IMR-90 (cell line): ENCODE measurements at places on chromosomes 1 and 21. TPM values are rescaled to one million over a fixed set of nuclear protein-coding genes. Genes with fewer than 3 reads are reported as not detected.

TCHH gene
- not detected in 2 replicates for total RNA-seq

KCNQ4 gene
- total RNA-seq: not detected in 2 replicates

ANXA9 gene
- total RNA-seq: under 0.01 and 0.36 TPM in 2 replicates

CD1D gene
- total RNA-seq: not detected in 2 replicates

LAMC1 gene
- 361 and 394 TPM in 2 replicates for total RNA-seq

TSPAN1 gene
- total RNA-seq: 0.18 TPM in 1 of 2 replicates, not detected in the other

TNFRSF18 gene
- 0.18 TPM in 1 of 2 replicates, not detected in the other for total RNA-seq

- H3K4me3 ChIP-seq: no peak overlapping the region
- no peaks in the 10 kb centered on the region for H3K36me3 ChIP-seq
- no peak overlapping the region for H3K27ac ChIP-seq
- DNase-seq: no peak
- H3K4me1 ChIP-seq: no peaks in the 10 kb centered on the region
- H3K27me3 ChIP-seq: no peaks in the 10 kb centered on the region
Measured at GRCh38 chr1:210754878-210755665, 378.9 kb downstream of the KCNH1 start.

GRCh38 chr1:194658090-194658439 is 1471.7 kb upstream of the B3GALT2 start:
- H3K4me1 ChIP-seq: no peaks in the 10 kb centered on the region
- DNase-seq: peak; percentile 81
- H3K27ac ChIP-seq: no peak overlapping the region
- no peaks in the 10 kb centered on the region for H3K36me3 ChIP-seq

GRCh38 chr1:47465605-47466004 is 27.8 kb downstream of the FOXD2 start:
- no peaks in the 10 kb centered on the region for H3K4me1 ChIP-seq
- no peak overlapping the region for H3K4me3 ChIP-seq
- peaks cover 6% of the 10 kb centered on the region; the same call in 1 of the 2 replicates for H3K27me3 ChIP-seq
- no peaks in the 10 kb centered on the region for H3K36me3 ChIP-seq
- DNase-seq: no peak

- no peaks in the 10 kb centered on the region for H3K36me3 ChIP-seq
- peaks cover 5% of the 10 kb centered on the region for H3K4me1 ChIP-seq
- no peak overlapping the region for H3K4me3 ChIP-seq
- DNase-seq: no peak
- no peaks in the 10 kb centered on the region for H3K27me3 ChIP-seq
- no peak overlapping the region for H3K27ac ChIP-seq
Measured at GRCh38 chr1:178704833-178705232, 20.2 kb upstream of the RALGPS2 start.

- H3K4me3 ChIP-seq: peak overlapping the region; percentile 20
- peaks cover 85% of the 10 kb centered on the region for H3K27me3 ChIP-seq
- H3K4me1 ChIP-seq: peaks cover 8% of the 10 kb centered on the region; the same call in 1 of the 2 replicates
- no peaks in the 10 kb centered on the region for H3K36me3 ChIP-seq
- DNase-seq: no peak
- H3K27ac ChIP-seq: no peak overlapping the region
Measured at GRCh38 chr21:34669149-34669879, 520 bp downstream of the CLIC6 start.

- DNase-seq: no peak
- no peaks in the 10 kb centered on the region for H3K36me3 ChIP-seq
- H3K27ac ChIP-seq: no peak overlapping the region
- no peak overlapping the region for H3K4me3 ChIP-seq
Measured at GRCh38 chr1:63758791-63759190, 15.0 kb upstream of the ROR1 start.

GRCh38 chr21:25307489-25307888 is 299.8 kb downstream of the MRPL39 start:
- H3K36me3 ChIP-seq: no peaks in the 10 kb centered on the region
- peak; percentile 64 for DNase-seq
- no peak overlapping the region for H3K27ac ChIP-seq

GRCh38 chr1:151419819-151420218 is 20.4 kb downstream of the PSMB4 start:
- no peaks in the 10 kb centered on the region for H3K27me3 ChIP-seq
- peaks cover 32% of the 10 kb centered on the region for H3K36me3 ChIP-seq
- no peak overlapping the region for H3K27ac ChIP-seq
- peaks cover 3% of the 10 kb centered on the region; the same call in 1 of the 2 replicates for H3K4me1 ChIP-seq
- H3K4me3 ChIP-seq: no peak overlapping the region

- DNase-seq: no peak
- peak overlapping the region; percentile 58 for H3K4me3 ChIP-seq
- no peaks in the 10 kb centered on the region for H3K27me3 ChIP-seq
- peaks cover 17% of the 10 kb centered on the region for H3K4me1 ChIP-seq
- H3K36me3 ChIP-seq: no peaks in the 10 kb centered on the region
Measured at GRCh38 chr1:1427820-1428148, 6.7 kb upstream of the ANKRD65 start.

GRCh38 chr1:185257950-185258208 is 59.2 kb downstream of the IVNS1ABP start:
- DNase-seq: peak; percentile 17
- no peak overlapping the region for H3K4me3 ChIP-seq
- no peak overlapping the region for H3K27ac ChIP-seq

DNA sequence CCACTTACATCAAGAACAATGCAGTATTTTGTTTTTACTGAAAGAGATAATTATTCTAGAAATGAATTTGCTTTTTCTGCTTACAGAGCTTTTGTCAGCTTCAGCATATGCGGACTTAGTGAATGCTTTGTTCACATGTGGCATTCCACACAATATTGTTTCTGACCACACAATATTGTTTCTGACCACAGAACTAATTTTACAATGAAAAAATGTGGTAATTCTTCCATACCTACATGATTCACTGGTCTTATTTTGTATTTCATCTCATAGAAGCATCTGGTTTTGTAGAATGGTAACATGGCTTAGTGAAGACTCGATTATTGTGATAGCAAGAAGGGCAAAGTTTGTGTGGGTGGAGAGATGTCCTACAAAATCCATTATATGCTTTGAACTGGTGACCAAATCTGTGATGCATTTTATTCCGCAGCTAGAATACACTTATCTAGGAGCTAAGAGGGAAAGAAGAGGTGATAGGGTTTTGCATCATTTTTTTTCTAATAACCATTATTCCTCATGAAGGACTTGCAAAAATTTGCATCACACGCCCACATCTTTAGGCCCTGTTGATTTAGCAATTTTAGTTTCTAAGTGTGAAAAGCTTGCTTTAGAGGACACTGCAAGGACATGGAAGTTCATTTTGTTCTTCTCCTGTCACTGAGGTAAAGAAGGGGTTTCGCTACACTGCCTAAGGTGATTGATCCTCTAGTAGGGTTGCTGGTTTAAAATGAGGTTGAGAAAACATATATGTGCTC is 75.3 kb downstream of the HLX start:
- DNase-seq: no peak
- no peaks in the 10 kb centered on the region for H3K27me3 ChIP-seq
- H3K4me1 ChIP-seq: peaks cover 2% of the 10 kb centered on the region; the same call in 1 of the 2 replicates
- H3K27ac ChIP-seq: no peak overlapping the region
- no peaks in the 10 kb centered on the region for H3K36me3 ChIP-seq

GRCh38 chr1:6546326-6546725 is 8.0 kb downstream of the NOL9 start:
- no peak overlapping the region for H3K4me3 ChIP-seq
- no peaks in the 10 kb centered on the region for H3K27me3 ChIP-seq
- H3K27ac ChIP-seq: no peak overlapping the region
- peaks cover 2% of the 10 kb centered on the region for H3K4me1 ChIP-seq

DNA sequence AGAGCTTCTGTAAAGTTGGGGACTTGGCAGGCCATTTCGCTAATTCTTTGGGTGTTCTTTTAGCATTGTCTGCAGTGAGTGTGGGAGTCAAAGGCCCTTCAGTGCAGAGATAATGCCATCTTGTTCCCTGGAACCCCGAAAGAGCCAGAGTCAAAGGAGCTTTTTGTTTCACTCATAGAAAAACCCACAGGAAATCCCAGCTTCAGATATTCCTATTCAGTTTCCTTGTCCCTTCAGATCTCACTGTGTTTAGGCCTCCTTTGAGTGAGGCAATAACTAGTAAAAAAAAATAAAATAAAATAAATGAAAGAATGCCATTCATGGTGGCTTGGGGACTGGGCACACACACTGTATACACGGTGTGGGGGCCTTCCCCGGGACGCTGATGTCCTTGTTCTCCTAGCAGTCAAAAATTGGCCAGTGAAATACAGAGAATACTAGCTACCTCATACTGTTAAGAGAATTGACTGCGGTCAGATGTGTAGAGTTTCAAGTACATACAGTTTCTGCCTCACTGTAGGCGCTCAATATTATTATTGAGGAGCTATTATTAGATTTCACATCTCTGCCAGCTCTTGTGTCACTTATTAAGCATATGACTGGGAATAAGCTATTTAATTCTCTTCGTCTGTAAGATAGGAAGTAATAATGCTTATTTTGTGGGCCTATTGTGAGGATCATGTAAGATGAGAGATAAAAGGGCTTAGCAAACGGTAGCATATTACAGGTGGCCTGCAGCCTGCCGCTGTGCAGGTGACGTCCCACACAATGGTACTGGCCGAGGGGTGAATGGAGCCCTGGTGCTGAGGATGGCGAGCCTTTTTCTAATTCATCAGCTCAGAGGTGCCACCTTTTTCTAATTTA is 16.7 kb downstream of the DISC1 start:
- H3K4me3 ChIP-seq: no peak overlapping the region
- H3K4me1 ChIP-seq: peaks cover 3% of the 10 kb centered on the region; the same call in 1 of the 2 replicates
- H3K27ac ChIP-seq: no peak overlapping the region
- DNase-seq: no peak
- no peaks in the 10 kb centered on the region for H3K27me3 ChIP-seq

DNA sequence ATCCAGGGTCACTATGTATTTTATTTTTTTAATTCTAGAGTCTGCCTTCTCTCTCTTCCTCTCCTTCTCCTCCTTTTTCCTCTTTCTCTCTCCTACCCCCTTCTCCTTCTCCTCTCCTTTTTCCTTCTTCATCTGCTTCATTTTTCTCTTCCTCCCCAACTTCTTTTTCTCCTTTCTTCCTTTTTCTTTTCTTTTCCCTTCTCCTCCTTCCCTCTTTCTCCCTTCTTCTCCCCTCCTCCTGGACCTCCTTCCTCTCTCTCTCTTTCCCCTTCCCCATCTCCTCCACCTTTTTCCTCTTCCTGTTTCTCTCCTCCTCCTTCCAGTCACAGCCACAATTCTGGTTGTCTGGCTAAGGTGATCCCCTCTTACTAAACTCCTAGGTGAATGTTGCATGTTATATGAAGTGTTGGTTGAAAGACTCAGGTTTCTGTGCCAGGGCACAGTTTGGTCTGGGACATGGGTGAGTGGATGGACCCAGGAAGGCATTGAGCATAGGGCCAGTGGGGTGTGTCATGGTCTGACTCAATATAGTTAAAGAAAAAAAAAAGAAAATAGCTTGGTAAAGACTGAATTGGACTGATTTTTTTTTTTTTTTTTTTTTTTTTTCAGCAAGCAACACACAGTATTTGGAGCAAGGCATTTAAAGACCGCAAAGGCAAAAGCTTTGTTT is 266.9 kb downstream of the TGFB2 start:
- H3K36me3 ChIP-seq: no peaks in the 10 kb centered on the region
- no peak overlapping the region for H3K4me3 ChIP-seq
- no peaks in the 10 kb centered on the region for H3K4me1 ChIP-seq
- no peaks in the 10 kb centered on the region for H3K27me3 ChIP-seq

DNA sequence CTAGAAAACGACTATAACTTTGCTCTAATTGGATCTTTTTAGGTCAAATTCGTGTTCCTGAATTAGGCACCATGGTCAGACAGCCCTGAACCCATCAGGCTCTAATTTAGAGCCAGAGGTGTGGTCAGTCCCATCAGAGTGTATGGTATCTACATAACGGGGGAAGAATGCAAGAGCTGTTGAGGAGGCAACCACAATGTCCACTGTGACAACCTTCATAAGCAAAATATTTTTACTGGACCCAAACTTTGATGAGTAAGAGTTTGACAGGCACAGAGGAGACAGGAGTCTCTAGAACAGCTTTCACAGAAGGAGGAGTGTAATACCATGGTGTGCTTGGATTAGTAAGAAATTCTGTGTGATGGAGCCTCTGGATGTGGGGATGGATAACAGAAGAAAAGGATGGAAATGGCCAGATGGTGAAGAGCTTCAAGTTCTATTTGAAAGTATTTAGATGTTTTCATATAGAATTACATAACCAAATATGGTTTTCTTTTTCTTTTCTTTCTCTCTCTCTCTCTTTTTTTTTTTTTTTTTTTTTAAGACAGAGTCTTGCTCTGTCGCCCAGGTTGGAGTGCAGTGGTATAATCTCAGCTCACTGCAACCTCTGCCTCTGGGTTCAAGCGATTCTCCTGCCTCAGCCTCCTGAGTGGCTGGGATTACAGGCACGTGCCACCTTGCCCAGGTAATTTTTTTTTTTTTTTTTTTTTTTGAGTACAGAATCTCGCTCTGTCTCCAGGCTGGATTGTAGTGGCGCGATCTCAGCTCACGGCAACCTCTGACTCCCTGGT is 24.9 kb downstream of the UBE2U start:
- peaks cover 7% of the 10 kb centered on the region for H3K4me1 ChIP-seq
- no peak overlapping the region for H3K4me3 ChIP-seq
- H3K27ac ChIP-seq: no peak overlapping the region

- H3K36me3 ChIP-seq: no peaks in the 10 kb centered on the region
- H3K27me3 ChIP-seq: no peaks in the 10 kb centered on the region
- DNase-seq: no peak
- H3K27ac ChIP-seq: no peak overlapping the region
- no peak overlapping the region for H3K4me3 ChIP-seq
Measured at GRCh38 chr1:184504955-184505338, 118.1 kb downstream of the C1orf21 start.

DNA sequence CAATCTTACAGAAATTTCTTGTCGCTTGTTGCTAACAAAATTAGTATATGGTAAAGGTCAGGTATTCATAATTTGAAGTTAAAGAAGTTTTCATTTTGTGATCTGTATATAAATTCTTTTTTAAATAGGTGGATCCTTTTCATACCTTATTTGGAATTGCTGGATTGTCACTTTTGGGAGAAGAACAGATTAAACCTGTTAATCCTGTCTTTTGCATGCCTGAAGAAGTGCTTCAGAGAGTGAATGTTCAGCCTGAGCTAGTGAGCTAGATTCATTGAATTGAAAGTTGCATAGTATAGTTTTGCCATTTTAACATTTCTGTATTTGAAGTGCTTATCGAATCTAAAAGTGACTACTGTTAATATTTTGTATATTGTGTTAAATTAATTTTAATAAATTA is 2.3 kb upstream of the MSH4 start:
- H3K27me3 ChIP-seq: no peaks in the 10 kb centered on the region
- peaks cover 45% of the 10 kb centered on the region for H3K36me3 ChIP-seq
- peaks cover 2% of the 10 kb centered on the region; the same call in 1 of the 2 replicates for H3K4me1 ChIP-seq
- no peak overlapping the region for H3K27ac ChIP-seq
- H3K4me3 ChIP-seq: no peak overlapping the region
- no peak for DNase-seq

DNA sequence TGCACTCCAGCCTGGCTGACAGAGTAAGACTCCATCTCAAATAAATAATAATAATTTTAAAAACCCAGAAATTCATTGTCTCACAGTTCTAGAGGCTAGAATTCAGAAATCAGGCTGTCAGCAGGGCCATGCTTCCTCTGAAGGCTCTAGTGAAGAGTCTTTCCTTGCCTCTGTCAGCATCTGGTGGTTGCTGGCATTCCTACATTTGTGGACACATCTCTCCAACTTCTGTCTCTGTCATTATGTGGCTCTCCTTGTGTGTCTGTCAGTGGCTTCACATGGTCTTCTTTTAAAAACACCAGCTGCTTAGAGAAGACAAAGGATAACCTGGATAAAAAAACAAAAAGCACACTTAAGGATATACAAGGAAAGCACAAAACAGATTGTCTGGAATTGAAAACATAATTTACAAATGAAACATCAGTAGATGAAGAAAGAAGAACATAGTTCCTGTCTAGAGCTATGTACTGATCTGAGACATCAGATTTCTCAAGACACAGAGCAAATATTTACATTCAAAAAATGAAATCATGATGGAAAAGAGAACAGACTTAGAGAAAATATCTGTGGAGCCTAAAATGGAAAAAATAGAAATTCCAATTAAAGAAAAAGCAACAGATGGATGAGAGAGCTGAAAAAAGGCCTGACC is 32.7 kb upstream of the ASB17 start:
- no peak overlapping the region for H3K4me3 ChIP-seq
- peak; percentile 2 for DNase-seq
- no peaks in the 10 kb centered on the region for H3K27me3 ChIP-seq
- H3K4me1 ChIP-seq: 0 out of 2 replicates have a peak, but pooled peaks cover 2% of the 10 kb centered on the region
- H3K36me3 ChIP-seq: no peaks in the 10 kb centered on the region
